Stimulated activated naive B cell treated with anti-CD40 and anti-IgM and Interleukin-4, amounts not matched to agents 10 μg/mL and 1 μg/mL and 100 μg/mL, for 72 hours (primary cell): ENCODE measurements at places on chromosomes 6 and 20.

GRCh38 chr20:34632870-34633452, 43.9 kb downstream of the PIGU start:
- no peak for DNase-seq

- DNase-seq: no peak
These were observed 168.5 kb upstream of the AKAP12 start for GRCh38 chr6:151071295-151071694.

DNA sequence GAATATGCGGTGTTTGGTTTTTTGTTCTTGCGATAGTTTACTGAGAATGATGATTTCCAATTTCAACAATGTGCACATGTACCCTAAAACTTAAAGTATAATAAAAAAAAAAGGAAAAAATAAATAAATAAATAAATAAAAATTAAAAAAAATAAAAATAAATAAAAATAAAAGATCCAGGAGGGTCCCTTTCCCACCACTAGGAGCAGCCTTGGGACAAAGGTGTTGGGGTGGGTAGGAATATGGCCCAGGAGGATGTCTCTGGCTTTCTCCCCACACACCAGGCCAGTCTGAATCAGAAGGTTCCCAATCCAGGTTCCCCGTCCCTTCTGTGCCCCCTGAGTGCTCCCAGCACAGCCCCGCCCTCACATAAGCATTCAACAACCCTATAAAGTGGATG, 9.5 kb downstream of the LRFN2 start:
- no peak for DNase-seq

GRCh38 chr20:44056010-44056698, 130.8 kb downstream of the JPH2 start:
- DNase-seq: peak; percentile 23

- DNase-seq: no peak
These were observed 272.0 kb downstream of the ZNF217 start for GRCh38 chr20:53321596-53321995.

DNA sequence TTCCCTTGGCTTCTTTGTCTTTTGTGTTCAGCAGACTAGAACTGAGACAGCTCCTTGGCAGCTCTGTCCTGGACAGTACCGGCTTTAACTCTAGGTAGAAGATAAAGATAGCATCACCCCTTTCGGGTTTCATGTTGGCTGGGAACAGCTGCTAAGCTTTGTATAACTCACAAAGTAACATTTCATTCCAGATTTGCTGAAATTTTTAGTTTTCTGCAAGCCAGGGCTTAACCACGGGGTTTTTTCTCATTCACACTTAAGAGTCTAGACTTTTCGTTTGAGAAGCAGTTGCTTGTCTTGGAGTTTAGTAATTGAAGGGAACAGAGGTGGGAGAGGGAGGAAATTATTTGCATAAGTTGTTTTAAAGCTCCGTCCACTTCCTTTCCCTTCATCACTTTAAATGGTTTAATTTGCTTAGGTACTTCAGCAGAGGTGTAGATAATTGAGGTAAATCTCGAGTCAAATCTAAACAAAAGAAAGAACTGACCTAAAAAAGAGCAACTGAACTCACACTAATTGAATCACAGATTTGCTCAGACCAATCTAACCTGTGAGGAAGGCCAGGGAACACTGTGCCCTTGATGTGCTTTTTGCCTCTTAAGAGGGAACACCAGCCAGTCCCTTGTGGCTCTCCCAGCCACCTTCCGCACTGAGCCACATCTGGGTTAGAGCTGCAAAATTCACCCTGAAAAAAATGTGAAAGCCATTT, 48.3 kb downstream of the RREB1 start:
- DNase-seq: no peak

DNA sequence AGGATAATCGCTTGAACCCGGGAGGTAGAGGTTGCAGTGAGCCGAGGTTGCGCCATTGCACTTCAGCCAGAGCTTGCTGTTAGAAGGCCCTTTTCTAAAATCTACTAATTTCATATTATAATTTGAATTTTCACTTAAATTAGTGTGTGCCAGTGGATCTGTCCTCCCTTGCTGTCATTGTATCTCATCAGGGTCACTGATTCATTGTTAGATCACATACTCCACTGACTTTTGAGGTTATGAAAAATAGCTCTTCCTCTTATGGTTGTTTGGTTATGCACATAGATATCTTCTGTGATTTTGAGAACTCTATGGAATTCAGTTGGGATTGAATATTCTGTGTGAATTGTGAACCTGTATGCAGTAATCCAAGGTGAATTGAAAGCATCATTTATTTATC, 53.1 kb upstream of the TULP4 start:
- DNase-seq: no peak

- DNase-seq: no peak
These were observed 5.3 kb downstream of the ZNF512B start for GRCh38 chr20:63964412-63964811.

- DNase-seq: no peak
These were observed 209.0 kb upstream of the RSPO3 start for GRCh38 chr6:126909493-126909892.

DNA sequence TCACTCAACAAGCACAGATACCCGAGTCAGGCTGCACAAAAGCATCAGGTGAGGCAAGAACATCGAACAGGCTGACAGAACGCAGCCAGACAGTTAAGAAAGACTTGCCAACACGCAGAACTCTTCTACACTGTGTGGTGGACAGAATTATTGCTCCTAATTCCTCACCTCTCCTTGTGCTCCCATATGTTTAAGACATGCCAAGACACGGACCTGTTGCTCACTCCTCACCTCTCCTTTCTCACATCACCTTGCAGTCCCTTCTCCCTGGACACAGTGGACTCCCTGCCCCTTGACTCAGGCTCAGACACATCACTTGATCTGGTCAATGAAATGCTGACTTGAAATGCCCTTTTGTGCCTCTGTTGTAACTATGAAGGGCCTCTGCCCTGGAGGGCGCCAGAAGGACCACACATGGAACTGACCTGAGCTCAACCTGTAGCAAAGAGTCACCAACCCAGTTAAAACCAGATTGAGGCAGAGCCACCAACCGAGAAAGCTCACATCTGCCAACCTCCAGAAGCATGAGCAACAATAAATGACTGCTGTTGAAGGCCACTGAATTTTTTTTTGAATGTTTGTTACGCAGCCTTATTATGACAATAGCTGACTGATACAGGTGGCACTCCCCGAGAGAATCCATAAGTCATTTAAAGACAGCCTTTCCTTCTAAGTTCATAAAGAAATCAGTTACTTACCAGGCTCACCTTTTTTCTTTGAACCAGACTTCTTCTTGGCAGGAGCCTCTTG, 24.0 kb downstream of the RRBP1 start:
- DNase-seq: no peak

- DNase-seq: no peak
These were observed 73.3 kb upstream of the LYRM2 start for GRCh38 chr6:89711801-89712200.

- DNase-seq: no peak
These were observed 5.5 kb downstream of the RAB44 start for GRCh38 chr6:36703081-36703606.

- DNase-seq: no peak
These were observed 20.1 kb downstream of the ECT2L start for GRCh38 chr6:138815797-138816528.

GRCh38 chr20:9503526-9504245, 10.7 kb upstream of the LAMP5 start:
- DNase-seq: no peak

GRCh38 chr6:66128656-66129055, 421.6 kb upstream of the EYS start:
- no peak for DNase-seq

DNA sequence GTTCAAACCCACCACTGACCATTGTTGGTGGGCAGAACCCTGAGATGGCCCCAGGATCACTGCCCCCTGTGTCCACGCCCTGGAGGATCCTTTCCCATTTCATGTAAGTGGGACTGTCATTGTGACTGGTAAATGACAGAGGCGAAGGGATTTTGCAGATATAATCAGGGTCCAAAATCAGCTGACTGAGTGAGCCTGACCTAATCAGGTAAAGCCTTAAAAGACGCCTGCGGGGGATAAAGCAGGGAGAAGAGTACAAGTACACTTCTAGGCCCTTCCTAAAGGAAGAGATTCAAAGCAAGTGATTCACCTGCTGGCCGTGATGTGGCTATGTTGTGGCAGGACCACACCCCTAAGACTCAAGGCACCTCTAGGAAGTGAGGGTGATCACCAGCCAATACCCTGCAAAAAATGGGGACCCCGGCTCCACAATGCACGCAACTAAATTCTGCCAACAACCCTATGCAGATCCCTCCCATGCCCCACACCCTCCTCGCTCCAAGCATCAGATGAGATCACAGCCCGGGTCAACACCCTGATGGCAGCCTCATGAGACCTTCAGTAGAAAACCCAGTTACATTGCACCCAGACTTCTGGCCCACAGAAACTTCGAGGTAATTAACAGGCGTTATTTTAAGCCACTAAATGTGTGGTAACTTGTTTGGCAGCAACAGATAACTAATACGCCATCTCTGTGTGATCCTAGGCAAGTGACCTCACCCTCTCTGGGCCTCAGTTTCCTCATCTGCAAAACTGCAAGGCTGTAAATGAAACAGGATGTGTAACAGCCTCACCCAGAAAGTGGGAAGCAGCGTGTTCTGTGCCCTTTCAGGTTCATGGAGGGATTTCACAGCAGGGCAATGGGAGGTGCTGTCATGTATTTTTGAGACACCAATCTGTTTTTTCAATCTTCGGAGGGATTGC, 11.3 kb downstream of the PREX1 start:
- DNase-seq: no peak

DNA sequence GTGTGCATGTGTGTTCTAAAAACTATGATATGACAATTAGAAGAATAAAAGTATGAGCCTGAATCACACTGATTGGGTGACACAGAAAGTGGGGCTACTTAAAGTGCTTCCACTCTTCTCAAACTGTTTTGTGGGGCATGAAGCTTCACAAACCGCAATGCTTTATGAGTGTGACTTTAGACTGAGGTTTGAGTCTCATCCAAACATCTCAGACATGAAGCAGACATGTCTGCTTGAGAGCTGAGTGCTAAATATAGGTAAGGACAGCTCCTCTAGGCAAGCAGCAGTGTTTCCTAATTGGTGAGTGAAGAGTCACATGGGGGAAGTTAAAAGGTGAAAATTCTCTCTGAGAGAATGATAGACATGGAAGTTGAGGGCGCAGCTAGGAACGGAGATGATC, 726.9 kb upstream of the CITED2 start:
- no peak for DNase-seq

DNA sequence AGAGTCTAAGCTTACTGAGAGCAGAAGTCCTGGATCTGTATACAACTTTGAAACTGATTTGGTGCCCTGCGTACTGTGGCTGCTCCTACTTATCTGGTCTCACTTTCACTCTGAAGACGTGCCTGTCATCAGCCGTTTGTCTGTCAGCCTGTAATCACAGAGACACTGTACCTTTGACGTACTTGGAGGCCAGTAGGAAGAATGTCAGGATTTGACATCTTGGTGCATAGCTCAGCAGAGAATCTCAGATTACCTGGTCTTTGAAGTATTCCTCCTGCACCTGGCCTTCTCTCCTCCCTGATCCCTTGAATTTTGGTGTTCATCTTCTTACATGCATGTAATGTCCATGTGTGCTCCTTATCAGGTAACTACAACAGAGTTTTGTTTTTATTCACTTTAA, 37.7 kb downstream of the DSE start:
- DNase-seq: no peak

DNA sequence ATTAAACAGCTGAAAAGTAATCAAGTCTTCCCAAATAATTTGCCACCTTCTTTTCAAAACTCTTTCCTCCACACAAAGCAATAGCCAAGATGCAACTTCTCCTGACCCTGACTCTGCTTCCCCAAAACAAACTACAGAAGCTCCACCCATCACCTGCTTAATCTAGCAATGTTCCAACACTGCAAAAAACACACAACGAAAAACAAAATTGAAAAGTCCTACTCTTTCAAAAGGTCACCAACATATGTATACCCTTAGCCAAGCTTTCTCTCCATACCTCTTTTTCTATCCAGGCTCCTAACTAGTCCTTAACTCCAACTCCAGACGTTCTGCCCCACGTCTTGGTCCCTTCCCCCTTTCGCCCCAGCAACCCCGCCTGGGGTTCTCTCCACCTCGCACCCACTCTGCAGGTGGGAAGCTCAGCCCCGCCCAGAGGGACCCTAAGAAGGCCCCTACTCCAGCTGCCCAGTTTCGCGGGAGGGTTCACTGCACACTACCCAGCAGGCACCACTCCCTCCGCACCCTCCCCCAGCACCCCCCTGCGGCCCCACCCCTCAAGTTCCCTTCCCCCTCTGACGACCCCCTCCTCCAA, 717 bp downstream of the CSNK2A1 start:
- peak; percentile 4 for DNase-seq

- no peak for DNase-seq
These were observed 37.8 kb upstream of the BHLHE23 start for GRCh38 chr20:63044605-63045004.

DNA sequence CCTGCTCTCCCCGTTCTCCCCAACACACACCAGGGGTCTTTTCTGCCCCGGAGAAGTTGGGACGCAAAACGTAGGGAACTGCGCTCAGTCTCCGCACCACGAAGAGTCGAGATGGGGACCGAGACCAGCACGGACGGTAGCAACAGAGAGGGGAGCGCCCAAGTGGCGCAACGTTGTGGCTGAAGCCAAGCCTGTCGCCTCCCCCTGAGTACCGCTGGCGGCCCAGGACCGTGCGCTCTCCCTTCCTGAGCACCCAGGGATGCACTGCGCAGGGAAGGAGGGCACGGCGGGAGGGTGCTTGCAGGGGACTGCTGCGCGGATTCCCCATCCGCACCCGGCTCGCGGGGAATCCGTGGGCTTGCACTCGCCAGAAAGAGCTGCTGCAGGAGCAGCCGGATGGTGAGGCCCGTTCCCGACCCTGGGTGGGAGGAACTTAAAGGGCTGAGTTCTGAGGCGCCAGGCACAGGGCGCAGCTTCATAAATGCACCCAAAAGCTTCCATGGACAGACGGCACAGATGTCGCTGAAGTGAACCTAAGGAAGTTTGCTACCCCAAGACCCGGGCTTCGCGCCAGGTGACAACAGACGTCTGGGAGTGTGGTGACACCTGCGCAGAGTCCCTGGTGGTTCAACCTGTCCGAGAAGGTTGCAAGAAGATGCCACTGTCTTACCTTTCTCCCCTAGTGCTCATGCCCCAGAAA, 178.7 kb downstream of the TBXT start:
- no peak for DNase-seq

- DNase-seq: no peak
These were observed 60.9 kb downstream of the TULP4 start for GRCh38 chr6:158373214-158373613.

- DNase-seq: no peak
These were observed 311.9 kb upstream of the CITED2 start for GRCh38 chr6:139686308-139686707.

DNA sequence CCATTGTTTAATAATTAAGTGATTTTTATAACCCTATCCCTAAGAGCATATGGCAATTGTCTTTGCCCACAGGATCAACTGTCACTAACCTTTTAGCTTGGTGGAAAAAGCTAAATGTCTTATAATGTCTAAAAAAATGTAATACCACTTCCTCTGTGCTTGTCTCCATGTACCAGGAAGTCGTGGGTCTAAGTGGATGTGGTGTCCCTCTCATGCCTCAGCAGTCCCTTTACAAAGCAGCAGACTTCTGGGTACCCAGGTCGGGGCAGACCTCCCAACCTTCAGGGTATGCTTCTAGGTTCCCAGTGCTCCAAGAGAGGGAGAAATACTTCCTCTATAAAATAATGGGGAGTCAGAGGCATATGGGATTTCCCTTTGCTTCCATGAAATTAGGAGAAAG, 74.7 kb downstream of the ZHX3 start:
- no peak for DNase-seq
